T-cell (primary cell): ENCODE measurements at places on chromosomes 1 and 21. TPM values are rescaled to one million over a fixed set of nuclear protein-coding genes. Genes with fewer than 3 reads are reported as not detected.

DNA sequence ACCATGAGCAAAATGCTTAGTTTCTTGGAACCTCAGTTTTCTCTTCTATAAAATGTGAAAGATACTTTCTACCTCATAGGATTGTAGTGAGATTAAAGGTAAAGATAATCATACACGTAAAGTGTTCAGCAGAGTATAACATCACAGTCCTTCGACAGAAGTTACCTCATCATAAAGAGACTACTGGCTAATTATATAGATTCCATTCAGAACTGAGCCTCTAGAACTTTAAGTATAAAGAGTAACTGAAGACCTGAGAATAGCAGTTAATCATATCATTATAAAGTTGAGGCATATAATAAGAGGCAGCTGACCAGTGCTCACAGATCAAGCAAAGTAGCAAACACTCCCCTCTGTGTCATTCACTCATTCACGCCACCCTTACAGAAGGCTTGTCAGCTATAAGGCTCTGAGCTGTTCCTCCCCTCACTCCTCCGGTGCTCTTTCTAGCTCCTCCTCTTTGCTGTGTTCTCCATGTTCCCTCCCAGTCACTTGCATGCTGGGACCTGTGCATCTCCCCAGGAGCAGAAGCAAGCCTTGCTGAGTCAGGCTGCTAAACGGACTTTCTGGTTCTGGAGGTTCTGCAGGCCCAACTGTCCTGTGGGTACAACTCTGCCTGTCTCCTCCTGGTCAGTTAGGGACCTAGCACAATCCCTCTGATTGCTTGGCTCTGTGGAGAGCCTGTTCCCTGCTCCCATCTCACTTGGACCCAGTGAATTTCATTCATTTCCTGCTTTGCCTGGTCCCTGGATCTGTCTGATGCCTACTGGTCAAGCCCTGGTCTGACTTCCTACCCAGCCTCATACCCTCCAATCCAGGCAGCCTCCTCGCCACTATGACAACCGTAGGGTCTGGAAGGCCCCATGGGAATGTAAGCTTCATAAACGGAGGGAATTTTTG, 28.3 kb upstream of the LY9 start:
- DNase-seq: peak; percentile 21
- peak overlapping the region; percentile 39 for H3K4me3 ChIP-seq
- no peaks in the 10 kb centered on the region for H3K27me3 ChIP-seq
- H3K27ac ChIP-seq: peak overlapping the region; percentile 90

DNA sequence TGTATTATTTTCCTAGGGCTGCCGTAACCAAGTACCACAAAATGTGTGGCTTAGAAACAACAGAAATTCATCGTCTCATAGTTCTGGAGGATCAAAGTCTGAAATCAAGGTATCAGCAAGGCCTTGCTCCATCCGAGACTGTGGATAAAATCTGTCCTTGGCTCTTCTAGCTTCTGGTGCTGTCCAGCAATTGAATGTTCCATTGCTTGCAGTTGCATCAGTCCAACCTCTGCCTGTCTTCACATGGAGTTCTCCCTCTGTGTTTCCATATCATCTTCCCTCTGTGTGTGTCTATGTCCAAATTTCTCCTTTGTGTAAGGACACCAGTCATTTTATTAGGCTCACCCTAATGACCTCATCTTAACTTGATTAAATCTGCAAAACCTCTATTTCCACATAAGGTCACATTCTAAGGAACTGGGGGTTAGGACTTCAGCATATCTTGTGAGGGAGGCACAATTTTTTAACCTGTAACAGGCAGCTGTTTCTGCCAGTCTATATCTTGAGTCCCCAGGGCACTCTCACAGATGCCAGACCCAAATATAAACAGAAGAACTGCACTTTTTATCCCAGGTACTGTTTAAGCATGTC, 84.2 kb downstream of the ERG start:
- no peak for DNase-seq
- H3K36me3 ChIP-seq: no peaks in the 10 kb centered on the region
- H3K27me3 ChIP-seq: no peaks in the 10 kb centered on the region

DNA sequence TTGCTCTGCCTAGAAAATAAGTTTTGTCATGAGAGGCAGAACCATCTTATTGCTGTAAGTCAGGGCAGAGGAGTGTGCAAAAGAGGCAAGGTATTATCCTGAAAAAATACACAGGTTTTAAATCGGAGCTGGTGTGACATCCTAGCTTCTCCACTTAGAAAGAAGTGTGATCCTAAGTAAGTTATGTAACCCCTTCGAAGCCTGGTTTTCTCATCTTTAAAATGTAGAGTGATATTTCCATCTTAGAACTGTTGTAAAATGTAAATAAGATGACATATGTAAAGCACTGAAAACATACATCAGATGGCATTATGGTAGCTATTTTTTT, 65.1 kb downstream of the IER5 start:
- H3K27ac ChIP-seq: no peak overlapping the region
- H3K36me3 ChIP-seq: no peaks in the 10 kb centered on the region
- H3K4me3 ChIP-seq: no peak overlapping the region
- H3K4me1 ChIP-seq: peaks cover 45% of the 10 kb centered on the region
- no peaks in the 10 kb centered on the region for H3K27me3 ChIP-seq
- DNase-seq: no peak

GRCh38 chr1:162878000-162878596, 17.1 kb upstream of the CCDC190 start:
- H3K27ac ChIP-seq: no peak overlapping the region
- no peak overlapping the region for H3K4me3 ChIP-seq
- no peaks in the 10 kb centered on the region for H3K36me3 ChIP-seq
- peaks cover 15% of the 10 kb centered on the region for H3K27me3 ChIP-seq
- no peaks in the 10 kb centered on the region for H3K4me1 ChIP-seq
- no peak for DNase-seq

GRCh38 chr21:41832596-41833496, 46.3 kb downstream of the PRDM15 start:
- H3K27me3 ChIP-seq: no peaks in the 10 kb centered on the region
- no peak overlapping the region for H3K27ac ChIP-seq
- peaks cover 23% of the 10 kb centered on the region for H3K36me3 ChIP-seq
- no peak overlapping the region for H3K4me3 ChIP-seq
- DNase-seq: no peak
- no peaks in the 10 kb centered on the region for H3K4me1 ChIP-seq

GRCh38 chr1:64046243-64046642, 157.2 kb upstream of the UBE2U start:
- no peaks in the 10 kb centered on the region for H3K36me3 ChIP-seq
- DNase-seq: no peak
- no peak overlapping the region for H3K27ac ChIP-seq
- H3K4me1 ChIP-seq: no peaks in the 10 kb centered on the region
- H3K27me3 ChIP-seq: peaks cover 2% of the 10 kb centered on the region
- H3K4me3 ChIP-seq: no peak overlapping the region

DNA sequence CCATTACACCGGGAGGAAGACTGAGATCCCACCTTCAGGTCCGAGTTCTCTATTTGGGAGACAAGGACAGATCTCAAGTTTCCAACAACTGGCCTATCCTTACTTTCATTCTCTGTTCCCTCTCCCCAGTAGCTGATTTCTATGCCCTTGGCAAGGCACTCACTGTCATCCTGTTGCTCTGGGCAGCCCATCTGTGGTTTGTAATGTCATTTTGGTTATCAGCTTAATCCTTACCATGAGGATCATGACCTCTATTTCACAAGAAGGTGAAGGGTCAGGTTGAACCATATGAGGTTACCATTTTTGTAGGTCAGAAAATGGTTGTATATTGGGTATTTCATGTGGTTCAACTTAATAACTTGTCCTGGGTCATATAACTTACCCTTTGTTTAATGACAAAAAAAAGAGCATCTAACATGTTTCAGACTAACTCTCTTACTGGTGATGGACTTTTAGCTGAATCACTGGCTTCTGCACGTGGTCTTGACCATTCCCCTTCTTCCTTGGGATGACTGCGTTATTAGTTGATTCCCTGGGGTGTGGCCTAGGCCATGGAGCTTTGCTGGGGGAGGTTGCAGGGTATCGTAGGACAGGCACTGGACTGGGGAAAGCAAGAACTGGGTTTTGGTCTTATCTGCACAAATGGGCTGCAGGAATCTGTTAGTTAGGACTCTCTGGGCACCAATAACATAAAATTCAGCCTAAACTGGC, 120.2 kb downstream of the ACTL8 start:
- no peaks in the 10 kb centered on the region for H3K4me1 ChIP-seq
- H3K4me3 ChIP-seq: no peak overlapping the region
- no peaks in the 10 kb centered on the region for H3K36me3 ChIP-seq
- no peak overlapping the region for H3K27ac ChIP-seq

DNA sequence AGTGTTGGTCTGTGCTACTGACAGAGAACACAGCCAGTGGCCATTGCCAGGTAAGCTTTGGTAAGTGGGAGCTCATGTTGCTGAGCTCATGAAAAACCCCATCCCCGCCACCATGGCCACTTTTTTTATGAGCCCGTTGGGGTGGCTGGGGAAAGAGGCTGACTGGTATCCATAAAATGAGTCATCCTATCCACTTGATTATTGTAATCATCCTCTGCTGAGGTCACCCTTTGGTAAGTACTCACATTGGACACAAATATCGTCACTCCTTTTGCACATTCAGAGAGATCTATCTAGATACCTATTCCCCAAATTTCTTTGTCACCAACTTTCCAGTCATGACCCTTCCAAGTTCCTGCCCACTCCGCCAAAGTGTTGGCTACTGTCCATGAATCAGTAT, 22.0 kb downstream of the SLAMF7 start:
- DNase-seq: no peak
- no peak overlapping the region for H3K4me3 ChIP-seq

Gene STPG1
- 5.4 TPM for total RNA-seq

Gene OLFML2B
- total RNA-seq: not detected

Gene ABCA4
- total RNA-seq: not detected

Gene PCSK9
- total RNA-seq: 0.38 TPM

Gene OR2L13
- total RNA-seq: not detected
